Activated T-cell treated with anti-CD3 and anti-CD28 coated beads, Interleukin-2, amount 50 U/mL, for 1 hour (primary cell): ENCODE measurements at places on chromosomes 11 and 22.

DNA sequence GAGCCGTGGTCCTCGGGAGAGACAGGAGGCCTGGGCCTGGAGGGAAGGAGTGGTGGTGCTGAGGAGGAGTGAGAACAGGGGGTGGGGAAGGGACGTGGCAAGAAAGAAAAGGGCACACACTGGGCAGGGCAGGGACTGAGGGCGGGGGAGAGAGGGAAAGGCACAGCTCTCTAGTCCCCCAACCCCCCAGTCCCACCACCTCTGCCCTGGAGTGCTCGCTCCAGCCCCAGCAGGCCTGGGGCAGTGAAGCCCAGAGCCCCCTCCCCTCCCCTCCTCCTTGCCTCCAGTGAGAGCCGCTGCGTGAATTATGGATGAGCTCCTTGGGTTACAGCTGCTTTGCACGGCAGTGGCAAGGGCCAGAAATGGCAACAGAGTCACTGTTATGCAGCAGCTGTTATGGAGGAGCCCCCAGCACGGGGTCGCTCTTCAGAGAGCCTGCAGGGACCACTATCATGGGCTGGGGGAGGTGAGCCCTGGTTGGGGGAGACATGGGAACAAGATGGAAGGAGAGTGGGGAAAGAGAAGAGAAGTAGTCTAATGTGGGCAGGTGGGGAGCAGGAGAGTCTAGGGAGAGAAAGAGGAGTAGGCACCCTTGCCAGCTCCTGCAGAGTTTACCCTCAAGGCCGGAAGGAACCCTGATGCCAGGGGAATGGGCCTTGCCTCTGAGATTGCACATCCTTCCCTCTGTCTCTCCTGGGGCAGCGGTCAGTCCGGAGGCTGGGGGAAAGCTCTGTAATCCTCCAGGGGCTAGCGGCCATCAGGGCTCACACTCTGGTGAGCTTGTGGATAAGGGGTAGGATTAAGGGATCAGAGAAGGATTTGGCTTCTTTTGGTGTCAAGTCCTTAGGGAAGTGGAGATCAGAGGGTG is 3.6 kb downstream of the RTN4RL2 start:
- no peak for DNase-seq

GRCh38 chr11:17774232-17775034 is 39.9 kb downstream of the KCNC1 start:
- no peak for DNase-seq

DNA sequence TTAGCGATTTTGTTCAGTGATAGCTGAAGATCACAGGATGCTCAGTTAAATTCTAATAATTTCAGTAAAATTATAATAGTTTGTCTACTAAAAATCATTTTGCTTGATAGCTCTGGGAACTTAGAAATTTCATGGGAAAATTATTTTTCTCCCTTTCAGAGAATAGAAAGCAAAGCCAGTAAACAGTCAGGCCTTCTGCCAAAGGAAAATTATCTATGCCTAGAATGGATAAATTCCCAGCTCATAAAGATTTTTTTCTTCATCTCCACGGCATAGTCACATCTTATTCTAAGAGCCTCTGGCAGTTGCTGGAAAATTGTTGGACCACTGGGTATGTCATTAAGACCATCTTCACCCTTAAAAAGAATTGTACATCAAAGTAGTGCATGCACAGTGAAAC is 169.6 kb upstream of the ANO3 start:
- DNase-seq, result no peak

DNA sequence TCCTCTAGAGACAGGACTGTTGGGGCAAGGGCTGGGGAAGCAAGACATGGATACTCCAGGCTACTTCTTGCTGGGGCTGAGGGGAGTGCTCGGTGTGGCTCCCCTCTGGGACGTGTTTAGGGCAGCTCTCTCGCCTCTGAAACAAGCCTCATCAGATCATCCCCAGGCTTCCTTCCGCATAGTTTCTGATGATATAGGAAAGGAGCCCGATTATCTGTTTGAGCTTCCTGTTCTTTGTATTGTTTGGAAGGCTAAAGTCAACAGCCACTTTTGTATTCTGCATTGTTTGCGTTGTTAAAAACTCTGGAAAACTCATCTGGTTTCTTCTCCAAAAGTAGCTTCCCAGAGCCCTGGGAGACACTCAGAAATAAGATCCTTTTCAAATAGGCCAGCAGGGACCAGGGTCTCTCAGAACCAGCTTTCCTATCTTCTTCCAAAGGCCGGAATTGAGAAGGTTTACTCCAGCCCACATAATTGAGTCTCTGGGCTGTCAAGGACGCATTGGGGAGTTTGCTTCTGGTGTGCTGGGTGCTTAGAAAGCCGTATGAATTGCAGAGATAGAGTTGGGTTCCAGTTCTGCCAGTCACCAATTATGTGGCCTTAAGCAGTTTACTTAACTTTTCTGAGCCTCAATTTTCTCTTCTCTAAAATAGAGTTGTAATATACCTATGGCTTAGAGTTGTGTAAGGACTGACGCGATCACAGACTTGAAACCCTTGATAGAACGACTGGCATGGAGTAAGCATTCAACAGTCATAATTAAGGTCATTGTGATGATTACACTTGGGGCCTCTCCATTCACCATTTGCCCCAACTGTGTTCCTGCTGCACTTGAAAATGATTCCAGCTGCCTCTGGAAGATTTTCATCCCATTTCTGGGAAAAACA is 19.1 kb downstream of the CD44 start:
- no peak for DNase-seq

GRCh38 chr22:28282405-28283067 is 363.5 kb upstream of the PITPNB start:
- no peak for DNase-seq

- no peak for DNase-seq
Observed at GRCh38 chr11:34825315-34825669, 90.9 kb downstream of the APIP start.

DNA sequence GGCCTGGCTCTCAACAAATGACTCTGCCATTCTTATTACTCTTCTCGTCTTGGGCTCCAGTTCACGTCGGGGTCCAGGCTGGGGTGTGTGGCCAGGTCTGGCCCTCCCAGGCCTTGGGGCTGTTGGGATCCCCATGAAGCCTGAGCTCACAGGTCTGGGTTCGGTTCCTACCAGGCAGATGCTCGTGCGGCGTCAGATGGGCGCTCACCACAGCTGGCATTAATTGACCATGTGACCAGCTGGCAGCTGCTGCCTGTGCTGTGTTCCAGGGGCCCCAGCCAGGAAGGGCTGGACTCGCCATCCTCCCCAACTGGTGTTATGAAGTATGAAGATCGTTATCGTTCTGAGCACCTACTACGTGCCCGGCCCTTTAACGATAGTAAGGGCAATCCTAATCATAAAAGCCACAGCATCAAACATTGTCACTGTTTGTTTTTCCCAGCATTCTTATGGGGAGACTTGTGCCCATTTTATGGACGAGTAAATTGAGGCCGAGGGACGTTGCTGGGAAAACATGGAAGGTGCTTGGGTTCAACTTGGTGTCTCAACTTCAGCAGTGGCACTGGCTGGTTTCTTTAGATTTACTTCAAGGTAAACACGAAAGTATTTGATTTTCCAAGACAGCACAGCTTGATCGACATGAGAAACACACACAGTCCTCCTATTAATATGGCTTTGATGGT is 26.8 kb upstream of the CACNG2 start:
- no peak for DNase-seq

- DNase-seq, result peak; percentile 59
Observed at GRCh38 chr11:18706330-18707243, 8.0 kb downstream of the TMEM86A start.

GRCh38 chr11:108414958-108415357 is 52.4 kb downstream of the C11orf65 start:
- no peak for DNase-seq

GRCh38 chr11:5514841-5515240 is 1.7 kb downstream of the UBQLNL start:
- no peak for DNase-seq

- no peak for DNase-seq
Observed at GRCh38 chr11:1732418-1733008, 17.9 kb downstream of the IFITM10 start.

DNA sequence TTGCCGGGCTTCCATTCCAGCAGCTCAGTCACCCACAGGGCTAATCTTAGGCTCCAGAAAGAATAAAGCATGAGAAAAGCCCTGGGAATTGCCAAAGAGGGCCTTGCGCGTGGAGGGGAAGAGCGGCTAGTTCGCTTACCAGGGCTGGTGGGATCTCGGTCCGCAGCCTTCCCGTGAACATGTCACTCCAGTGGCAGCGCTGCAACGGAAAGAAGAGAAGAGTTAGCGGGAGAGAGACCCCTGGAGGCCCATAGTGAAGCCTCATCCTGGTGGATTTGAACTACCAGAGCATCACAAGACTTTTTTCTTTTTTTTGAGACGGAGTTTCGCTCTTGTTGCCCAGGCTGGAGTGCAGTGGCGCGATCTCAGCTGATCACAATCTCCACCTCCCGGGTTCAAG is 18.0 kb downstream of the RANGAP1 start:
- no peak for DNase-seq

DNA sequence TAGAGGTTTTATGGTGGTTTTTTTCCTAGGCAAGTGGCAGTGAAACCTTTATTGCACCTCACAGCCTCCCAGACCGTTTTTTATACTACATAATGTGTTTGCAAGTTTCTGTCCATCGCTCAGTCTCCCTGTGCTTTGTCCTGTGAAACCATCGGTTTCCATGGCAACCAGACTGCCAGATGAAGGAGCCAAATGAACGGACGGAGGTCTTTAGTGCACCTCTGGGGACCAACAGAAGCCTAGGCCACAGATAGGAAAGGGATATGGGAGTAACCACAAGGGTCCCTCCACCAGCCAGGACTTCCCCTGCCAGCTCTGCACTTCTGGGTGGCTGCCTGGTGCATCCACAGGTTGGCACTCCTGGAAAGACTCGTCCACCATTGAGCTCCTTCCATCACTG is 165.0 kb downstream of the CHST1 start:
- DNase-seq, result no peak

GRCh38 chr11:77073328-77074001 is 6.7 kb downstream of the CAPN5 start:
- DNase-seq, result peak; percentile 17

- no peak for DNase-seq
Observed at GRCh38 chr11:30358536-30358935, 35.6 kb downstream of the ARL14EP start.

DNA sequence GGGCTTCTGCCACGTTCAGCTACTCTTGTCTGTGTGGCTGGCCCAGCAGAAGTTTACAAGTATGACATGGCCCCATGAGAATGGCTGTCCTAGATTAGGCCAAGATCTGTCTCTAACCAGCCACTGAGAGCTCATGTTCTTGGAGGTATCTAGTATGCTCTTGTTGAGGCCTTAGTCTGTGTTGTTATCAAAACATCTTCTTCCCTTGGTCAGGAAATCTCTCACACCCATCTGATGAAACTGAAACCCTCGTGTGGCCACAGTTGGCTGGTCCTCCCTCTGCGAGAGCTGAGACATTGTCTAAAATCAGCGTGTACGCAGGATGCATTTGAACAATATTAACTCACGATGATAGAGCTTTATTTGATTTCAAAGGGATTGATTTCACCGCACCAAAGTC is 109.0 kb upstream of the NNMT start:
- DNase-seq, result no peak

DNA sequence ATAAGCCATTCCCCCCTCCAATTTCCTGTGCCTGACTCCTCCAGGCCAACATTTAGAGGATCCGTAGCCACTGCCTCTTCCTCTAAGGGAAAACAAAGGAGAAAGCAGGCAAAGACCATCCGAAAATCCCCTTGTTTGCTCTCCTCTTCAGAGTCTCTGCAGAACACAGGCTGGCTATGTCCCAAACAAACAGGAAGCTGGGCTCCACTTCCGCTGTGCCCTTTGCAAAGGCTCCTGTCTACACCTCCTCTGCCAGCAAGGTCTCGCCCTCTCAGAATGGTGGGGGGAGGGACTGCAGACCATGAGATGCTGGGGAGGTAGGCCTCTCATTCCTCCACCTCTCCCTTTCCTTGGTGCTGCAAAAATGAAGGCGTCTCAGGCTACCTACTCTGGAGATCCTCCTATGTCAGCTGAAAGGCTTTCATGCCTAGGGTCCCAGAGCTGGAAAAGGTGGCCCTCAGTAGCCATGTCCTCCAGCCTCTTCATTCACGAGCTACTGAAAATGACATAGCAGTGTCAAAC is 596.2 kb downstream of the BUD13 start:
- no peak for DNase-seq

DNA sequence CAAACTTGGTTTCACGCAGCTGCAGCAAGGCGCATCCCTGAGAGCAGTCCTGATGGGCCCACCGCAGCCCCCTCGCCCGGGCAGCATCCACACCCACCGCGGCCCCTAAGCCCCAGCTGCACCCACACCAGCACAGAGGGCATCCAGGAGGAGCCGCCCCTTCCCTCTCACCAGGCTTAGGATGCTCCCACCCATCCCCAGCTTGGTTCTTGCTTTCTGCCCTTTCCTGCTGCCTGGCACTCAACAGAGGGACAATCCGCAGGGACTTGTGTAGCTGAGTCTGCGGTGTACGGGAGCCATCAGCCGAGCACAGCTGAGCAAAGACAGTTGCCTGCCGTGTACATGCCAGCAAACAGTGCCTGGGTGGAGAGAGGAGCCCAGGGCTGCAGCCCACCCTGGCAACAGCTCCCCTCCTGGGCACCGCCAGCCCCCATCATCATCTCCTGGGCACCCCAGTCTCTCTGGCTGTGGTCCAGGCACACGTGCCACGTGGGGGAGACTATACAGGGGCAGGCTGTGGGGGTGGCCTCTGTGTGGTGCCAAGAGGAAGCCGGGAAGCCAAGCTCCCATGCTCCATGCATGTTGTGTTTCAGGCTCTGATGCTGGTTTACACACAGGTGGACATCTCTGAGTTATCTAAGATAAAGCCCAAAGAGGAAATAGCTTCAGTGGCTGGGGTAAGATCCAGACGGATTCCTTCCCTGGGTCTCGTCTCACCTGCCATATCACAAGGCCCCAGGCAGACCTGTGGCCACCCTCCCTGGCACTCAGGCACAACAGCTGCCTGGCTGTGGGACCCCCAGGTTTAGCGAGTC is 36.0 kb upstream of the GNB1L start:
- no peak for DNase-seq

GRCh38 chr22:23068832-23069385 is 1.4 kb upstream of the GNAZ start:
- peak; percentile 16 for DNase-seq

DNA sequence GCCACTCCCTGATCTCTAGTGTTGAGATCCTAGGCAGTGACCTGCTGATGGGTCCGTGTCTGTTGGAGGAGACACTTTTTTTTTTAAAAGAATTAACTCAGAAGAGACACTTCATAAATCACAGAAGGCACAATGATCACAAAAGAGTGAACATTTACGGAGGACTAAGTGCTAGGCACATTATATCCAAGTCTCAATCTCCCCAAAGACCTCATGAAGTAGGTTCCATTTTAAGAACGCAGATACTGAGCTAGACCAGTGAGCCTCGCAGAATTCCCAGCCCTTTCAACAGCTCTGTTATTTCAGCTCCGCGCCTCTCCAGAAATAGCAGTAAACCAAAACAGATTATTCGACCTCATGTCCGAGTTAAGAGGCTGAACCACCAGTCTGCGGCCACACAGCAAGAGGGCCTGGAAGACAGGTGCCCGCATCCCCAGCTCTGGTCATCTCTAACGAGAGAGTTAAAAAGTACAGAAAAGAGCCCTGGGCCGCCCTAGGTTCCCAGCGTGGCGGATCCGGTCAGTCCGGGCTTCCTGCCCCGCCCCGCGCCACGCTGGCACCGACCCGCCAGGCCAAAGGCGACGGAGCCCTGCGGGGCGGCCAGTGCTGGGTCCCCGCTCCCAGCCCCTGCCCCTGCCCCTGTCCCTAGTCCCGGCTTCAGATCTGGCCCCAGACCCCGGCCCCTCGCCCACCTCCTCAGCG is 612 bp downstream of the XBP1 start:
- no peak for DNase-seq
